ENCODE measurements at places on chromosomes 5 and 9. TPM values are rescaled to one million over a fixed set of nuclear protein-coding genes. Genes with fewer than 3 reads are reported as not detected.
A peak's percentile ranks its signal among the peaks of the same experiment; 100 is the strongest.

Gene CNTNAP3
- not detected for total RNA-seq

GRCh38 chr9:16921855-16922254 lies 51.4 kb upstream of the BNC2 start:
- DNase-seq: no peak

GRCh38 chr9:131831380-131832165 lies 91.7 kb upstream of the RAPGEF1 start:
- no peak for DNase-seq

DNA sequence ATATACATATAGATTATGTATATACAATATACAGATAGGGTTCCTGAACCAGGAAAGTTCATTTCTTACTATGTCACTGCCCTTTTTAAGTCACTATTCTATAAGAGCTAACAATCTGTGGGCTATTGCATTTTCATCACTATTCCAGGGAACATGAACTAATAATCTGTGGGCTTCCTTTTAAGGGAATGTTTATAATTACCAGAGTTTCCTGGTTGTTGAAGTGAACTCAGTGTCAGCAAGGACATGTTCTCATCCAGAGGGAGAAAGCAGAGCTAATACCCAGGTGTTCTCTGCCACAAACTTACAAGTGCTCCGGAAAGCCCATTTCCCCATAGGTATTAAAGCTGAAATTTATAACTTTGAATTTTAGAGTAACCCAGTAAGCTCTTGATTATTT lies 69.6 kb downstream of the CWC27 start:
- DNase-seq: no peak

GRCh38 chr5:72557167-72558045 lies 50.2 kb upstream of the ZNF366 start:
- DNase-seq: no peak

DNA sequence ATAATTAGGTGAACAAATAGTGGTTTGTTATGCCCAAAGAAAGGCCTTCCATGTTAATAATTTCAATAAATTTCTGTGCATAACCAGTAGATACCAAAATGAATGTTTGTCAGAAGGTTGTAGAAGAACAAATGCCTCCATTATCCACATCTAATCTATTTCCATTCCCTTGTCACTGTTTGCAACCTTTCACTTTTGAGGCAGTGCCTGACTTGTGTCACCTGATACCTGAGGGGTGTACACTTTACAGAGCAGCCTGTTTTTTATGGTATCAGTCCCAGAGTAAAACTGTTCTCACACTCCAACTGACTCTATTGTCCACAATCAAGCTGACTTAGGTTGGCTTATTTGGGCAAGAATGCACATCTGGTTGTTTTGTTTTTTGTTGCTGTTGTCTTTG lies 40.1 kb downstream of the FREM1 start:
- no peak for DNase-seq

GRCh38 chr9:110753731-110754231 lies 85.2 kb downstream of the MUSK start:
- no peak for DNase-seq

- no peak for DNase-seq
Observed at GRCh38 chr5:10913841-10914240, 152.8 kb upstream of the DAP start.

- peak; percentile 67 for DNase-seq
Observed at GRCh38 chr5:53167836-53168235, 58.3 kb upstream of the MOCS2 start.
